ENCODE measurements at places on chromosomes 2 and 18.

DNA sequence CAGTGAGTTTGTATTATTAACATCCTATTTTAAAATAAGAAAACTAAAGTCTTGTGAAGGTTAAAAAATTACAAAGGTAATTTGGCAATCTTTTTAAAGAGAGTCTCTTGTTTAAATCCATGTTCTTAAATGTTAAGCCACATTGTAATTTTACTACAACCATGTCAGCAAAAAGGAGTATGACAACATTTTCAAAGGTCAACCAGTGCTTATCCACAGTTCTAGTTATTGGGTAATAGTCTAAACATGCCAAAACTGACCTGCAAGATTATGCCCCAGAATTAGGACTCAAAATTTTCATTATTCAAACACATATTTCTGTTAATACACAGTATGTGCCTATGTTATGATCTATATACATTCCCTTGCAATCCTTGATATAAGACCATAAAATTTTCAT, 1312.6 kb upstream of the CHAC2 start:
- no peak for DNase-seq

GRCh38 chr2:104046466-104046865, 807.4 kb upstream of the POU3F3 start:
- DNase-seq: no peak

DNA sequence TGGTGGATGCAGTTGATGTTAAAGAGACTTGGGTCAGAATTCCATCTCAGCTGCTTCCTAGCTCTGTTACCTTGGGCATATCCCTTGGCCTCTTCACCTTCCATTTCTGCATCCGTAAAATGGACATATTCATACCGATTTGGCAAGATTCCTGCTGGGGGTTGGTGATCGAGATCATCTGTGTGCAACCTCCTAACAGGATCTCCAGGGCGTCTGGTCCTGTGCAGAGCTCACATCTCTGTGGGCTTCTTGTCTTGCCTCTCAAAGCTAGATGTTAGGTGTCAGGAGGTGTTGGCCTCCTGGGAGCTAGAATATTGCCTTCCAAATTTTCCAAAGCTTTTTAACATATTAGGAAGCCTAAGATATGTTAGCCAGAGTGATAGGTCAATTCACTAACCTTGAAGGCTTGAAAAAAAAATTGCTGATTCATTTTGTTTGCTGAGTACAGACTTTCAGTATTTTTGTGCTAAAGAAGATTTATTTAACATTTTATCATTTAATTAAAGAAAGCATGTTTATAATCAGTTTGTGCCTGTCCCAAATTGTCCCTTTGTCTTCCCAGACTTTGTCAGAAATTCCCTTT, 69.7 kb upstream of the ZNF516 start:
- no peak for DNase-seq

GRCh38 chr2:5668682-5669250, 23.4 kb upstream of the SOX11 start:
- no peak for DNase-seq

DNA sequence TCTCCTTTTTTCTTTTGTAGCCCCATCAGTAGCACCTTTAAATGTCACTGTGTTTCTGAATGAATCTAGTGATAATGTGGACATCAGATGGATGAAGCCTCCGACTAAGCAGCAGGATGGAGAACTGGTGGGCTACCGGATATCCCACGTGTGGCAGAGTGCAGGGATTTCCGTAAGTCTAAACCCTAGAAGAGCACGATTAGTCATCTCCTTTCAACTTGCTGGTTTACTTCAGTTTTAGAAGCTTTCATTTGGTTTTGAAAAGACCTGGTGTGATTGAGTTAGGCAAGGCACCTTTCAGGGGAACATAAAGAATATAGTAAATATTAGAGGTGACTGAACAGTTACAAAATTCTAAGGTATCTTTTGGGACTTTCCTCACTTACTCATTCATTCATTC, 72.2 kb upstream of the TMEM87B start:
- no peak for DNase-seq

DNA sequence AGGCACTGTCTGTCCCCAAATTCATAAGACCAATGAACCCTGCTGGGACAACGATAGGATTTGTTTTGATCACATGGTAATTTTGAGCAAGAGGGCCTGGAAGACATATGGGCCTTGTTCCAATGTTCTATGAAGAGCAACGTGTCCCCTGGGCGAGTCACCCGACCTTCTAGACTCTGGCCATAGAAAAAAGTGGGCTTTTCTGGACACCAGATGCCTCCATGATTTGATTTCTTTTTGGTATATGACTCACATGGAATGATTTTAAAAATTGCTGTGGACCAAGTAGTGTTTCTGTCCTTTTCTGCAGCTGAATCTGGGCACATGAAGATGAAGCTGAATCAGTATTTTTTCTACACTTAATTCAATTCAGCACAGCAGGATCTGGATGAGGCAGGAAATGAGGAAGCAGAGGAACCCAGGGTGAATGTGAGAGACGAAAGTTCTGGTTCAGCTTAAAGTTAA, 104.9 kb downstream of the CDC42EP3 start:
- no peak for DNase-seq

DNA sequence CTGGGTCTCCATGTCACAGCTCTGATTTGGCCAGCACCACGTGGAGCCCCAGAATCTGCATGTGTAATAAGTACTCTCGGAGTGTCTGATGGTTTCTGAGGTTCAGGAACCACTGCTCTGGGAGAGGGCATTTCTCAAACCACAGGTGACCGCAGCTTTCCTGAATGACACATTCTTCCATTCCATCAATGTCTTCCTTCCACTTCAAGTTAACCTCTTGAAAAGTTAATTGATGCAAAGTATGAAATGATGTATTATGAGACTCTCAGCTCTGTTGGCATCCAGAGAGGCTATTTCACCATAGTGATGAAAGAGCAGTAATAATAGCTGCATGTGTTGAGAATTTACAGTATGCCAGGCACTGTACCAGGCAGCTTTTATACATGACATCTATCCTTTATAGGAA, 61.3 kb upstream of the CRIM1 start:
- no peak for DNase-seq

DNA sequence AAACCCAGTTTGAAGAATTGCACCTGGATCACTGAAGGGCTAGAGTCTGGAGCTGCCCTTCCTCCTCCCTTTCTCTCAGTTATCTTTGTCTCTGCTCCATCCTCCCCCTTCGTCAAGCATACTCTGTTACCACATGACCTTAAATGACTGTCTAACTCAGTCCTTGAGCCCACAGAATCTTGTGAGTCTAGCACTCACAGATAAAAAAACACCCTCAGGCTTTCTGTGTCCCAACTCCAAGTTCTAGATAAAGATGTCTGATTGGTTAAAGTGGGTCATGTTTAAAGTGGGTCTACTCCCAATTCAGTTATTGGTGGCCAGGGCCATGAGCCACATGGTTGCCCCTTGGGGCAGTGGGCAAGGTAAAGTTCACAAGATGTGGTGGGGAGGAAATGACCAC, 53.5 kb upstream of the CYP1B1 start:
- no peak for DNase-seq

DNA sequence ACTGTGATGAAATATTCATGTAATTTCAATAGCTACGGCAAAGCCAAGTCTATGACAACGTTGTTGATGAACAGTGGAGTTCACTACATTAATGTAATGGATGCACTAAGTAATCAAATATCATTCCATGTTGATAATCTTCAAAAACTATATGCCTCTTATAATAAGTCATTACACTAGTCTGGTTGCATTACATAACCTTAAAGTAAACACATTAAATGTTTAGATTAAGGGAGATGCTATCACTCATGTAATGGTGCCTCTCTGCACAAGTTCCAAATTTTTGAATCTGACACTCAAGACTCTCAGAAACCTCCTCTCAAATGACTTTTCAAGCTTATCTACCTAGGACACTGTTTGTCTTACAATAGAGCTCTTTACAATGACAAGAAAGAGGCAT, 35.4 kb downstream of the PIEZO2 start:
- no peak for DNase-seq

DNA sequence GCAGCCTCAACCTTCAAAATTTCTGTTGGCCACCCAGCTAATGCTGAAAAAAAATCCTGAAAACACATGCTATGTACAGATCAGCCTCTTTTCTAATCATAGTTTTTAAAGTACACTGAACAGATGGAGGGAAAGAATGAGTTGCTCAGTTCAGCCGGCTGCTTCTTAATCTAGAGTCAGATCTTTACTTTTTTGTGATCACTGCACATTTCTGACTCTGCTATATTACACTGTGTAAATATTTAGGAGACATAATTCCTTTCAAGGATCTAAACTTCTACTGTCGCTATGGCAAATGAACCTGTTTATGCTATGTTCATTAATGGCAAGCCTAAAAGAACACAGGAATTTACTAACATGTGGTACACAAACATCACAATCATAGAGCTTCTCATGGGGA, 114.2 kb downstream of the SRBD1 start:
- DNase-seq: no peak

- DNase-seq: peak; percentile 37
These were observed 118.2 kb downstream of the HDAC4 start for GRCh38 chr2:239282448-239283287.

- DNase-seq: no peak
These were observed 332.1 kb downstream of the AGAP1 start for GRCh38 chr2:235825946-235826345.

GRCh38 chr18:31428211-31428610, 19.3 kb upstream of the DSG3 start:
- DNase-seq: no peak

DNA sequence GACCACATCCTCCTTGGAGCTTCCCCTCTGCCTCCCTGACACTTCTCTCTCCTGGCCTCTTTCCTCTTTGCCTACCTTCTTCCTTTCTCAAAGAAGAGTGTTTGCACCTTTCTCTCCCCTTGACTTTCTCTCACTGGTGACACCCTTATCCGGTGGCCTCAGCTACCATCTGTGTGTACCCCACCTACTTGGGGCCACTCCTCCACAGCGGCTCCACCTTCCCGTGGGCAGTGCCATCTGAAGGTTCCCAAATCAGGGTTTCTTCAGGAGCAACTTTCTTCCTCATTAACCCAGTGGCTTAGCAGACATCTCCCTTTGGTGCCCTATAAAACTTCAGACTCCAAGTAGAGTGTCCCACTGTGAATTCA, 5.3 kb upstream of the NCL start:
- peak; percentile 47 for DNase-seq

GRCh38 chr2:29070526-29070925, 3.8 kb downstream of the PCARE start:
- DNase-seq: no peak

- DNase-seq: no peak
These were observed 392.9 kb downstream of the SETBP1 start for GRCh38 chr18:45073556-45073955.

Measured in sciatic nerve (tissue), 2 donors.